Stimulated activated CD4-positive, alpha-beta T cell treated with anti-CD3 and anti-CD28 coated beads, Interleukin-1b, Interleukin-23, amount 100 ng/mL, for 4 hours (primary cell): ENCODE measurements at places on chromosomes 7 and 10.

GRCh38 chr10:98422182-98422581, 7.2 kb upstream of the PYROXD2 start:
- no peak for DNase-seq

- no peak for DNase-seq
These were observed 449.1 kb downstream of the KCNMA1 start for GRCh38 chr10:77188521-77188920.

GRCh38 chr7:104843198-104843597, 170.8 kb upstream of the KMT2E start:
- DNase-seq, result no peak

- no peak for DNase-seq
These were observed 89.3 kb downstream of the FANK1 start for GRCh38 chr10:125985557-125986240.

DNA sequence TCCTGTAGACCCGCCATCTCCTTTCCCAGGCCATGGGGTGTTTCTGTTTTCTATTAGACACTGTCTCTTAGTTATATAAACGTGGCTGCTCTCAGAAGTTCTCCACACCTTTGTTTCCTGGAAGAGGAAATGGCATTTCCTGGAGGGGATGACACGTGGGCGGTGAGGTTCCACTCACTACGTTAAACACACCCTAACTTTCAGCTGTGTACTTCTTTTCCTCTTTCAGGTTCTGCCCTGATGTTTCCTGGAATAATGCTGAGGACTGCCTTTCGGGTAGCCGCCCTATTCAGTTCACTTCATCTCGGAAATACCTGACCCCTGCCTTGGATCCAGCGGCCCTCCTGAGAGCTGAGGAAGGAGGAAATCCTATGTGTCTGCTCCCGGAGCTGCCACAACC, 3.4 kb upstream of the PRKCQ start:
- peak; percentile 79 for DNase-seq

GRCh38 chr10:66833861-66834260, 92.0 kb upstream of the LRRTM3 start:
- no peak for DNase-seq

DNA sequence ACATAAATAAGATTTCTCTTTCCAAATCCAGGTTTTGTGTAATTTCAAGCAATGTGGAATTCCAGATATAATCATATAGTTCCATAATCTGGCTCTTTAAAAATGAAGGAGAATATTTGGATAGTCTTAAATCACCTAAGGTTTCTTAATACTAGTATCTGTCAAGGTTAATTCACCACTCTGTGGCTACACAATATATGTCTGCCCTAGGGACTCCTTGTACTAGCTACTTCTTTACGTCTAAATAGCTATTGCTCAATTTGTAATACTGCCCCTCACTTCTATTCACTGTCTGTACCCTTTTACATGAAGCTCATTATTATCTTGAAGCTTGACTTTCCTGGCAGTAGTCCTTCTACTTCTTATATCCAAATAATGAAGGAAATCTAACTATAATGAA, 47.2 kb downstream of the CACNA2D1 start:
- DNase-seq, result no peak

GRCh38 chr7:25847336-25848070, 304.5 kb upstream of the NFE2L3 start:
- no peak for DNase-seq

- no peak for DNase-seq
These were observed 147.3 kb downstream of the ZNF33B start for GRCh38 chr10:42491001-42491592.

GRCh38 chr10:122186816-122187810, 84.0 kb upstream of the BTBD16 start:
- DNase-seq, result no peak

- no peak for DNase-seq
These were observed 113.6 kb upstream of the AMPH start for GRCh38 chr7:38744746-38745145.

GRCh38 chr10:7243873-7244272, 167.0 kb downstream of the SFMBT2 start:
- no peak for DNase-seq

DNA sequence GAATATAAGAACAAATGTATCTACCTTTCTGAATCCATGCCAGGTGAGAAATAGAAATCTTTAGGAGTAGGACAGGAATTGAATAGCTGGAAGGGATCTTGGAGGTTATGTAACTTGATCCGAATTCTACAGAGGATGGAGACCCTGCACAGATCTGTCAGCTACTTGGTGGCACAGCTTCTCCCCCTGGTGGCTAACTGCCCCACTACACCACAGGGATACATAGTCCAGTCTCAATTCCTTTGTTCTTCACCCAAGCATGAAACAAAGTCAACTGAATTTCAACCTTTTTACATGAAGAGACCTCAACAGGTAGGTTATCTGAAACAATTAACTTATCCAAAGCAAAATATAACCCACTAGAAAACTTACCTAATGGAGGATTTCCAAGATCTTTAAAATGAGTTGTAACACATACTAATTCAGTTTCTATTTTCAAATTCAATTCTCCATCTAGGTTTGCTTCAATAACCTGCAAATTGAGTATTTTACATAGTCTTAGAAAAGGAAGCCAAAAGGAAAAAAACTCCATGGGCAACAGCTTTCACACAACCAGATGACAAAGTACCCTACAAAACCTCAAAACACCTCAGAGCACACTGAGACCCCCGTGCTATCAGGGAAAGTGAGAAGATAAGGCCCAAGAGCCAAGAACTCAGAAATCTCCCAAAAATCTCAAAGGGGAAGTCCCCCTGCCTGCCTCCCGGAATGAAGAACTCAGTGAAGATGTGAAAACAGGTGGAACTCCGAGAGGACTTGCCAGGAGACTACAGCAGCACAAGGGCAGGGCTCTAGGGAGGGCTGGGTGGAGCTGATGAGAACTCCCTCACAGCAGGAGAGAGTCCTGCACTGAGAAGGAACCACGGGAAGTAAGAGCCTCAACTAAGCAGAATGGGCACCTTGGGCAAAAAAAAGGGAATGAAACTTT, 10.3 kb downstream of the HUS1 start:
- peak; percentile 49 for DNase-seq

DNA sequence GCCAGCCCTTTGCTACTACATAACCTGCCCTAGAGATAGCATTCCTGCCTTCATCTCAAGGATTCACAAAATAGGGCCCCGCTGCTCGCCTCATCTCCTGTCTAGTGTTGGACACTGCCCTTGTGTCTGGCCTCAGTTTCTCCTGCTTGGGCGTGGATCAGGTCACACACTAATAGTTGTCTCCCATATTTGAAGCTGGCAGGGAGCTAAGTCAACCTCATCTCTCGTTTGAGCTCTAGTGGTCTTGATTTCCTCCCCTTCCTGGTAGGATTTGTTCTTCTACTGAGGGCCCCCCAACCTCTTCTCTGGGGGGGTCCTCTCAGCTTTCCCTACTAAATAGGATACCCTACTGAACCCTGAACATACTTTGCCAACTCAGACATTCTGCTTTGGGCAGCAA, 42.2 kb downstream of the ADCYAP1R1 start:
- no peak for DNase-seq

GRCh38 chr7:91835826-91836368, 44.6 kb downstream of the MTERF1 start:
- no peak for DNase-seq

- no peak for DNase-seq
These were observed 217.8 kb upstream of the SEMA3A start for GRCh38 chr7:84412161-84412969.

- DNase-seq, result no peak
These were observed 1.9 kb downstream of the PIK3AP1 start for GRCh38 chr10:96718304-96718990.

DNA sequence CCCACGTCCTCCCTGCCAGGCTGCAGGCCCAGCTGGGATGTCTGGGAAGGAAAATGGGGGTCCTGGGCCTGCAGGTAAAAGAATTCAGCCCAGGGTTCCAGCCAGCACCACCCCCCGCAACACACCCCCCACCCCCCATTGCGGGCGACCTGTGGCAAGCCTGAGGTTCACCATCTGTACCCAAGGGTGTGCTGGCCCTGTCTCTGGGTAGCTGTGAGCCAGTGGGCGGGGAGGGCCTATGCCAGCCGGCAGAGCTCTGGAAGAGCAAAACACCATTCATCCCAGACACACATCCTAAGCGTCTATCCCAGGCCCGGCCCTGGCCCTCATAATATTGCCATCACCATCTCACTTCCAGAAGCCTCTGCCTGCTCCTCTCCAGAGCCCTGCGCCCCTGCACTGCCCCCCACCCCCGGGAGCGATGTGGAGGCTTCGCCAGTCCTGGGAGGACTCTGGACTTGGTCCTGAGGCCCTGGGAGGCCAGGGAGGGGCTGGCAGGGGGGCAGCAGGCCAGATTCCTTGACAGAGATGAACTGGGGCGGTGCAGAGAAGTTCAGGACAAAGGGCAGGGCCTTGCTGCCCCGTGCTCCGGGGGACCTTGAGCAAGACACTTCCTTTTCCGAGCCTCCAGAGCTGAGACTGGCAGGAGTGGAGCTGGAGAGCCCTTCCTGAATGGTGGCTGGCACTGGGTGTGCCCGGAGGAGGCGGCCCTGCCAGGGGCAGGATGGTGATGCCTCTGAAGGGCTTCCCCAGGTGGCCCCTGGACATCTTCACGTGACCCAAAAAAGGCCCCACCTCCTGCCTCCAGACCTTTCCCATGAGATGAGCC, 8.7 kb upstream of the TTYH3 start:
- DNase-seq, result no peak

DNA sequence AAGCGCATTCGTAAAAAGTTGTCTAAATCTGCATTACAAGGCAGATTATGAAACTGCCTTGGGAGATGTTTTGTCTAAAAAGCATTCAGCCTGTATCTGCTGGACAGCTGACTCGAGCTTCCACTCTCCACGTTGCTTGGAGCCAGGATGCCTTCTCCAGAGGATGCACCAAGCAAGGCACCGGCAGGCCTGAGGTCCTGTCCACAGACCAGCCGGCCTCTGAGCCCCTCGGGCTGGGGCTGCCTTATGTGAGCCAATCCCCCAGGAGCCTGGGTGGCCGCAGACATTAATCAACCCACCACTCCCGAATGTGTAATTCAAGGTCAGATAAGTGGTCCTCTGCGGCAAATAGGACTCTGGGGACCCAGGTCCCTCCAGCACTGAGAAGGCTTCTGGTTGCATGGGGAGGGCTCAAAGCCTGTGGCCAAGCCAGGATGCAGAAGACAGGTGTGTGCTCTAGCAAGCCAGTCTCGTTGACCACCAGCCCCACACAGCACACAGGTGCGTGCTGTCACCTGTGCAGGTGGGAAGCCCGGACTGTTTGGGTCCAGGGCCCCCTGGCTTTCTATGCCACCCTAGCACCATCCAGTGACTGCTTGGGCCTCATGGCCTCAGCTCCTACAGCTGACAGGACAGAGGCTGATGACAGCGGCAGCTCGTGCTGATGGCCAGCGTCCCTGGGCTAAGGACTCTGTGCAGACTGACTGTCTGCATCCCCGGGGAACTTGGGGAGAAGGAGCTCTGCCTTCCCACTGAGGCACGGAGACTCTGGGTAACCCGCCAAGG, 4.8 kb upstream of the RET start:
- DNase-seq, result no peak

- no peak for DNase-seq
These were observed 7.5 kb downstream of the HOXA1 start for GRCh38 chr7:27088002-27088922.

- no peak for DNase-seq
These were observed 19.4 kb upstream of the EZH2 start for GRCh38 chr7:148903504-148903903.

- no peak for DNase-seq
These were observed 22.2 kb downstream of the FRMPD2 start for GRCh38 chr10:48252354-48252650.

GRCh38 chr7:155543011-155543876, 3.1 kb downstream of the CNPY1 start:
- DNase-seq, result no peak

- no peak for DNase-seq
These were observed 356.4 kb upstream of the FOXK1 start for GRCh38 chr7:4325732-4326131.

GRCh38 chr7:115274-115911, 77.0 kb upstream of the FAM20C start:
- DNase-seq, result no peak

- no peak for DNase-seq
These were observed 1314.5 kb downstream of the XPNPEP1 start for GRCh38 chr10:108608860-108609259.

GRCh38 chr7:108455551-108455997, 662 bp downstream of the NRCAM start:
- no peak for DNase-seq

DNA sequence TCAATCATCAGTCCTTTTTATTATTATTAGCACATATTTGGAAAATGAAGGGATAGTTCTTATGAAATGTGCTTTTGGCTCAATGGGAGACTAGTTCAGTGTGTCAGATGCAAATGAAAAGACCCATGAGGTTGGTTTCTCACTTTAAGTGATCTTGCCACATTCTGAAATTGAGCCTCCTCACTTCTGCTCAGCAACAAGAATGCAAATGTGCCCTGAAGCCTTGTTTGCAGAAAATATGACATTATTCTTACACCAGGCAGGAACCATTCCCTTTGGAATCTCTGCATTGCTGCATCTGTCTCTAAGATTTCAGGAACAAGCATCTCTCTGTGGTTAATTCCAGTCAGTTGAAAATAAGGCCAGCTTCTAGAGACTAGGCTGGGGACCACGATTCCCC, 186.1 kb upstream of the PLPP4 start:
- DNase-seq, result no peak

GRCh38 chr7:72161534-72161933, 250.6 kb downstream of the CALN1 start:
- DNase-seq, result no peak

DNA sequence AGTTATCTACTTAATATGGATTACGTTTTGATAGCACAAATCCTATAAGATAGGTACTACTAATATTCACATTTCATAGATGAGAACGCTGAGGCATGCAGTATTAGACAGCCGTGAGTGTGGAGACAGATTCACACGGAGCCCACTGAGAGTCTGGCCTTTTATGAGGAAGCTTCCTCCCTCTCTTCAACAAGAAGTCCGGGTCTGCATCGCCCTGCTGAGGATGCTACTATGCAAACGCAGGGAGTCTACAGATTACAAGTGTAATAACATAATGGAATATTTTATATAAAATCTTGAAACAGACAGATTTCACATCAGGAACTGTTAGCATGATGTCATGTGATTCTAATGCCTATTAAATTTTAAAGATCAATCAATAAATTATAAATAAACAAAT, 255.9 kb upstream of the GLI3 start:
- DNase-seq, result no peak

- DNase-seq, result no peak
These were observed 223.7 kb upstream of the PRSS58 start for GRCh38 chr7:142481548-142481947.

GRCh38 chr7:64636386-64636785, 29.5 kb upstream of the ZNF107 start:
- no peak for DNase-seq

GRCh38 chr10:110637558-110638053, 6.5 kb upstream of the RBM20 start:
- no peak for DNase-seq
